ENCODE measurements at places on chromosomes 11 and 22.

- DNase-seq = no peak
Observed at GRCh38 chr11:2468363-2469235, 23.8 kb downstream of the KCNQ1 start.

GRCh38 chr11:78698612-78699011, 123.9 kb upstream of the NARS2 start:
- DNase-seq = no peak

DNA sequence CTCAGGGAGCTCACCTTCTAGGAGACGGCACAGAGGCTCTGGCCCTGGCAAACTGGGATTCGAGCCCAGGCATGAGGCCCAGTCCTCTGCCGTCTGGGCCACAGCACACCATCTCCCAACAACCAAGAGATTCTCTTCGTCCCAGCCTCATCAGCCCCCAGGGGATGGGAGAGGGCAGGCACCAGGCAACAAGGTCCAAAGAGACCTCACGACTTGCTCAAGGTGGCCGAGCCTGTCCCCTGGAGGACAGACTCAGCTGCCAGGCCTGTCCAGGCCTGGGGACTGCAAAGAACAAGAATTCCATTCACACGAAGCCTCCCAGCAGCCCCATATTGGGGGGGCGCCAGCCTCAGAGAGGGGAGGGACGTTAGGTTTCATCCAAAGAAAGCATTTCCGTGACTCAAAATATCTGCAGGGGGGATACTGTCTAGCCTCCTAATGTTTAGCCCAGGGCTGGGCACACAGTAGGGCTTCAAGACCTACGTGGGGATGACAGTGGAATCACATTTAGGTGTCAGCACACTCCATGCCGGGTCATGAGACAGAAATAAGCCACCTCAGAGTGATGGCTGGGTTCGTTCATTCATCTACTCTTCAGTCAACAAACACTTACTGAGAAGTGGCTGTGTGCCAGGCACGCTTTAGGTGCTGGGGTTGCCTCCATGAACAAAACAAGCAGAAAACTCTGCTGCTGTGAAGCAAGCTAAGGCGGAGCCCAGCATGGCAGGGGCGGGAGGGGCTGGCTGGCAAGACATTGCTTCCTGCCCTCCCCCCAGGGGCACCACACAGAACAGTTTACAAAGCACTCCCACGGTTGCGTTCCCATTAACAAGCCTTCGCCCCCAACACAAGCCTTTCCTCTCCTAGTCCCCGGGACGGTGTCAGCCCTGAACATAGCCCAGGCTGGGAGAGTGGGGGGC, 1.2 kb downstream of the CARNS1 start:
- DNase-seq = no peak

- no peak for DNase-seq
Observed at GRCh38 chr11:67998150-67999045, 5.5 kb downstream of the UNC93B1 start.

GRCh38 chr11:64677441-64678023, 45.5 kb downstream of the NRXN2 start:
- DNase-seq = no peak

DNA sequence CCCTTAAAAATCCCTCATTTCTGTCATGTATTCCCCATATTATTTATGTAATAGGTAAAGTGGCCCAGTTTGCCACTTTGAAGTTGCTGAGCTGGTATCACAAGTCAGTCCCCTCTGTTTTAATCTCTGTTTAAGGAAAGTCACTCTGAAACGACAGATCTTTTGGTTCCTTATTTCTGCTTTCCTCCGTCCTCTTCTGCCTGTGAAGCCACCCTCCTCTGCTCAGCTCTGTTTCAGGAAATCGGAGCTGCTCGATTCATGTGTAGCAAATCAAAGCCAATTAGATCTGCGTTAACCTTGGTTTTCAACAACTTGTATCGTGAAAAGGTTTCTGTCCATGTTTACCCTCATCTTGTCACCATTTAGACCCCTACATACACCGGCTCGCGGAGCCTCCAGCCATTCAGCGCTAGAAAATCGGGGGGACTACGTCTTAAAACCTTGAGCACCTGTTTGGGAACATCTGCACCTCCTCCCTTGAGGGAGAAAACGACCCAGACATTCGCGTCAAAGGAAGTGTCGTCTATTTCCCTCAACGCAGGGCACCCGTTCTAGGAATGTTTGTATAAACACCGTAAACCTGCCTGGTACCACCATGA, 576 bp upstream of the SC5D start:
- DNase-seq = no peak

GRCh38 chr11:36471577-36471976, 38.5 kb downstream of the TRAF6 start:
- DNase-seq = no peak

- no peak for DNase-seq
Observed at GRCh38 chr11:77110836-77111235, 8.2 kb downstream of the OMP start.

- no peak for DNase-seq
Observed at GRCh38 chr11:60912223-60912850, 1.6 kb upstream of the TMEM109 start.
